Tibial nerve (tissue), 4 donors: ENCODE measurements at places on chromosomes 11 and 22.

GRCh38 chr11:130109386-130109785 is 39.7 kb downstream of the APLP2 start:
- no peak for DNase-seq

DNA sequence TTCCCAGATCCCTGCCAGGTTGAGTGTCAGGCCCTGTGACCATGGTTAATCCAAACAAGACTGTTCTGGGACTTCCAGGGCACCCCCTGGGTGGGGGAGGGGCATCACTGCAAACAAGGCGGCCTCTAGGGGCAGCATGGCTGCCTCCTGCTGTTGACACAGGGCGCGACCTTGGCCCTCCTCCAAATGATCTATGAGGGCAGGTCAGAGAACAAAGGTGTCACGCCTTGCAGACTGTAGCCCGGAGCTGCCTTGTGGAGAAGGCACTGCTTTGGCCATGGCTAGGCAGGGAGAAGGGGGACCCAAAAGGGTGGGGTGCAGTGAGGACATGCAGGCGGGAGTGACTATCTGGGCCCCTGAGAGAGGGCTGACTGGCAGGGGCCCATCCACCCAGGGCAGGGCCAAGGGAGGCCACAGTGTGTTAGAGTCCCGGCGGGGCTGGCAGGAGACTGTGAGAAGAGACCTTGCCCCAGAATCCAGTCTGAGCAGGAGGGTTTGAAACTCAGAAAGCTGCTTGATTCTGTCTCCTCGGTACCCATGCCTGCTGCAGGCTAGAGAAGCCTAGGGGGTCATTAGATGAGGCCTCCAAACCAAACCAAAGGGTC is 35.6 kb downstream of the KCNC1 start:
- no peak for DNase-seq

DNA sequence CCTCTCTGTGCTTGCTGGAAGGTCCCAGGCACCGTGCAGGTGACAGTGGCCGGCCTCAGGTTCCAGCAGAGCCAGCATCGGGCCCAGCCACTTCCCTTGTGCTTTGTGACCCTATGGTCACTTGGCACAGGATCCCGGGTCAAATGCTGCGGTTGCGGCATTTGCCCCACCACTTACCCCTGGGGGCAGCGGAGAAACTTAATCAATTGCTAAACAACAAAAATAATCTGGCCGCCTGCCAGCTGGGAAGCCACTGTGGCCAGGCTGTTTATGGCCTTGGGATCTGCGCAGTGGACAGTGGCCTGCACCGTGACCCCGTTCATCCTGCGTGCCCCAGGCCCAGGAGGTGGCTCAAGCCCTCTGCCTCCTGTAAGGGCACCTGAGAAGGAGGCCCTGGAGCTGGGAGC is 65.0 kb downstream of the LRP5 start:
- no peak for DNase-seq

DNA sequence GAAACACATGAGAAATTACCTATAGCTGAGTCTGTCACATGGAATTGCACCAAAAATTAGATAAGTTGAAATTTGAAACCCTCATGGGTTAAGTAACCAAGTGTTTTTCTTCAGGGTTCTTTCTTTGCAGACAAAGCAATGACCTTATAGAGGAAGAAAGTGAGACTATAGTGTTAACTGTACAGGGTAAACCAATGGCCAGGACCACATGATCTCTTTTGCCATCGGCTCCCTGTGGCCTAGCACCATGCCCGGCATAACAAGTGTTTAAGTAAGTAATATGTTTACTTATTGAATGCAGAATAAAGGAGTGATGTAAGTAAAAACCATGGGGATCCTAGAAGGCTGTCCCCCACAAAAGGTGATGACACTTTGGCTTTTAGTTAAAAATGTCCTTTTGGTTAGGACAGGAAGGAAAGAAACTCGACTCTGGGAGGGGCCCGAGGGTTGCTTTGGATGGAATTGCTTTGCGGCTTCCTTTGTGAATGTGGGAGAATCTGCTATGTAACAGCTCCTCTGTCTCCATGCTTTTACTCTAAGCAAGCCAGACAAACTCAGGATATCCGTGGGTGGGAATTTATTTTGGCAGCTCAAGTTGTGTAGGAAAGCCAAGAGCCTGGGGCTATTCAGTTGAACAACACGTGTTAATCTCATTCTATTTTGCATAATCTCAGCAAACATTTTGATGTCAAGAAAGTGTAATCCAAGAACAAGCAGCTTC is 454.7 kb downstream of the INSC start:
- DNase-seq = no peak

- no peak for DNase-seq
Observed at GRCh38 chr11:134639586-134640330, 227.7 kb upstream of the B3GAT1 start.

GRCh38 chr22:26689513-26690301 is 32.3 kb downstream of the MIAT start:
- DNase-seq = no peak

GRCh38 chr22:21650823-21651520 is 8.9 kb downstream of the SDF2L1 start:
- DNase-seq = no peak

- DNase-seq = peak; percentile 71
Observed at GRCh38 chr11:47373876-47374719, 4.2 kb downstream of the SPI1 start.

GRCh38 chr11:130054966-130055365 is 14.7 kb upstream of the APLP2 start:
- DNase-seq = no peak

DNA sequence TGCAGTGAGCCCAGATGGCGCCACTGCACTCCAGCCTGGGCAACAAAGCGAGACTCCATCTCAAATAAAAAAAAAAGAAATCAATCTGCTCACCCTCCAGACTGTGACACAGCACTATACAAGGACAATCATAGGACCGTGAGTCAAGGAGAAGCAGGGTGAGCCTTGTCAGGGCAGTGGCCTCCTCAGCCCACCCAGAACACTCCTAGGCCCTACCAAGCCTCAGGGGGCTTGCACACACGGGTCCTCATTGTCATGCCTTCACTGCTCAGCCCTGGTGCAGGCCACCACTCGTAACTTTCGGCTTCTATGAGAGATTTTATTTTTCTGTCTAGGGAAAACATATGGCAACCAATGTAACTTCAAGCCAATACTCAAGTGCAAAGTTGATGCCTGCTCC is 35.8 kb downstream of the DGCR2 start:
- DNase-seq = no peak

DNA sequence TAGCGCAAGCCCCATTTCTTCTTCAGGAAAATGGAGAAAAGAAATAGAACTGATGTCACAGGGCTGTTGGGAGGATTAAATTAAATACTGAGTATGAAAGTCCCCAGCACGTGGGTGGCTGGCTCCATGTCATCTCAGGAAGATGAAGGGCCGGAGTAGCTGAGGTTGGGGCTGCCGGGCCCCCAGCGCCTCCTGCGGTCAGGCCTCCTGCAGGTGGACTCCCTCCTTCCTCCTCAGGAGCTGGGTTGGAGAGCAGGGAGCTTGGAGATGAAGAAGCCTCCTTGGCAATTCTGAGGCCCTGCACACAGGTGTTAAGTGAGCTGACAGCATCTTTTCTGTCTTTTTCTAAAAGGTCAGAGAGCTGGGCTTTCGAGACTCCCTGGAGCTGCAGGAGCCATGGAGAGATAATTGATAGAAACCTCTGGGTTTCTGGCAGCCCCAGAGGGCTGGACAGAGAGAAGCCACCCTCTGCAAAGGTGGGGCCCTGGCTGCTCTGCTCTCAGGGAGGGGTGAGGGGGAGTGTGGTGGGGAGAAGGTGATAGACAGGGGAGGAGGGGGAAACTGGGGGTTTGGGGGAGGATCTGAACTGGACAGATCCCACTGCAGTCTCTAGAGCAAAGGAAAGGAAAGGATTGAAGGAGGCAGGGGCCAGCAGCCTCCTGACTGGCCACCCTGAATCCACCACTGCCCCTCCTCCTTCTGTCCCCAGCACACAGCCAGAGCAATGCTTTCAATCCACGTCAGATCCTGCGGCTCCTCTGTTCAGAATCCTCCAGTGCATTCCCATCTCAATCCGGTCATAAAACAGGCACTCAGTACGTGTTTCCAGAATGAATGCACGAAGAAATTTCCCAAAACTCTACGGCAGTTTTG is 210.8 kb downstream of the CEP164 start:
- no peak for DNase-seq
